ENCODE measurements at places on chromosomes 4 and X. TPM values are rescaled to one million over a fixed set of nuclear protein-coding genes. Genes with fewer than 3 reads are reported as not detected.

GRCh38 chrX:103360916-103361315 lies 4.6 kb downstream of the TCEAL9 start:
- no peak for DNase-seq
- peaks cover 5% of the 10 kb centered on the region for H3K4me1 ChIP-seq
- no peaks in the 10 kb centered on the region for H3K27me3 ChIP-seq
- H3K4me3 ChIP-seq, result no peak overlapping the region

DNA sequence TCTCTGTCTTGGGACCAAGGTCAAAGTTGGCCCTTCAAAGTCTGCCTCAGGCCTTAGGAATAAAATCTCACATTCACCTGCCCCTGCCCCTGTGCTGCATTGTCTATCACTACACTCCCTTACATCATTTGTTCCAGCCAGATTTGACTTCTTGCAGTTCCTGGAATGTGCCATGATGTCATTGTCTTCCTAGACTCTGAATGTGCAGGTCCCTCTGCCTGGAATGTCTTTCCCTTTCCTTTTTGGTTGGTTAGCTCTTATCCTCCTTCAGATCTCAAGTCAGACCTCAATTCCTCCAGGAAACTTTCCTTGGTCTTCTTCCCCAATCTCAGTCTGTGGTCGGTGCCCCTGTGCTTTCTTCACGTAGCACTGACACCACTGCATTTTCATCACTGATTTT lies 67.7 kb upstream of the EFNB1 start:
- no peaks in the 10 kb centered on the region for H3K27me3 ChIP-seq
- DNase-seq, result no peak
- no peak overlapping the region for H3K27ac ChIP-seq
- no peak overlapping the region for H3K4me3 ChIP-seq

ADH1C gene
- total RNA-seq, result not detected

DNA sequence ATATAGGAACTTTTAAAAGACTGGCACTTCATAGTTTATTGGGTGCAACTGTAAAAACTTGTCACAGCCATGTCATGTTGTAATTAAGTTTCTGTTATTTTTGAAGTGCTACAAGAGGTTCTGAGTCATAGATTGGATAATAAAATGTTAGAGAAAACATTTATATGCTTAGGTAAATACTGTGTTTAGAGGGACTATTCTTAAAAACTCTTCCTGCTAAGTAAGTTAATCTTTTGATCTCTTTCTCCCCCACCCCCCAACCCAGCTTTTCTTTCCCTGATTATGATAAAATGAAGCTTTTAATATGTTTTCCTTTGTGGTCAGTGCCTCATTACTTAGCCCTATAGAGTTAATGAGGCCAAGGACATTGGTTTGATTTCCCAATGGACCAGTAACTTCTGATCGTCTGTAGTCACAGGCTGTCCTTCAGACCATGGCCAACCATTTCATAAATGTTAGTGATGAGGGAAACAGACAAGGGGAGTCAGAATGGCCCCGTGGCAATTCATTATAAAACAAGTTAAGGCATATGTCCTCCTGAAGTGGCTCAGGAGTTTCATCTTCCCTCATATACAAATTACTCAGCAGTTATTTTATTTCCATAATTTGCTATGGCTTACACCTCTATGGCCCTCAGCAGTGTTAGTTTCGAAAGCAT lies 3.9 kb upstream of the PDLIM5 start:
- no peak overlapping the region for H3K27ac ChIP-seq
- H3K4me1 ChIP-seq, result peaks cover 12% of the 10 kb centered on the region
- no peaks in the 10 kb centered on the region for H3K27me3 ChIP-seq
- no peak overlapping the region for H3K4me3 ChIP-seq
- DNase-seq, result no peak
- no peaks in the 10 kb centered on the region for H3K36me3 ChIP-seq

MUC7 gene
- total RNA-seq, result not detected

- no peak for DNase-seq
- H3K36me3 ChIP-seq, result no peaks in the 10 kb centered on the region
- peaks cover 2% of the 10 kb centered on the region for H3K27me3 ChIP-seq
- no peaks in the 10 kb centered on the region for H3K4me1 ChIP-seq
- H3K4me3 ChIP-seq, result no peak overlapping the region
Measured at GRCh38 chr4:154614306-154614705, 1.9 kb upstream of the FGG start.

Measured in astrocyte (in vitro differentiated cells and primary cell).